ENCODE measurements at places on chromosomes 11 and 22.

DNA sequence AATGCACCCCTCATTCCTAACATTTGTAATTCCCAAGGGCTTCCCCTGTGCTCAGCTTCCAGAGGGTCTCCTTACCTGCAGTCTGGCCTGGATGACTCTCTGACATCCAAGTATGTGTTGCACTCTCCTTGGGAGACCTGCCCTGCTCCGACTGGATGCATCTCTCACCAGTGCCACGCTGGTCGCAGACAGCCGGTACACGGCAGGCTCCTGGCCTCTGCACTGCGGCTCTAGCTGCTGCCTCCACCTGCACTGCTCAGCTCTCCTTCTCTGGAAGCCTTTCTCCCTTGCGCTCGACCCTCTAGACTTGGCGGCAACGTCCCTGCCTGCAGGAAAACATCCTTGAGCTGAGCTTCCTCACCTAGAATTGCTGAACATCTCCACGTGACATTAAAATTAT lies 685.9 kb downstream of the BRD1 start:
- H3K27ac ChIP-seq = no peak overlapping the region
- H3K36me3 ChIP-seq = no peaks in the 10 kb centered on the region
- no peak overlapping the region for H3K4me3 ChIP-seq
- no peak for DNase-seq
- H3K27me3 ChIP-seq = no peaks in the 10 kb centered on the region

DNA sequence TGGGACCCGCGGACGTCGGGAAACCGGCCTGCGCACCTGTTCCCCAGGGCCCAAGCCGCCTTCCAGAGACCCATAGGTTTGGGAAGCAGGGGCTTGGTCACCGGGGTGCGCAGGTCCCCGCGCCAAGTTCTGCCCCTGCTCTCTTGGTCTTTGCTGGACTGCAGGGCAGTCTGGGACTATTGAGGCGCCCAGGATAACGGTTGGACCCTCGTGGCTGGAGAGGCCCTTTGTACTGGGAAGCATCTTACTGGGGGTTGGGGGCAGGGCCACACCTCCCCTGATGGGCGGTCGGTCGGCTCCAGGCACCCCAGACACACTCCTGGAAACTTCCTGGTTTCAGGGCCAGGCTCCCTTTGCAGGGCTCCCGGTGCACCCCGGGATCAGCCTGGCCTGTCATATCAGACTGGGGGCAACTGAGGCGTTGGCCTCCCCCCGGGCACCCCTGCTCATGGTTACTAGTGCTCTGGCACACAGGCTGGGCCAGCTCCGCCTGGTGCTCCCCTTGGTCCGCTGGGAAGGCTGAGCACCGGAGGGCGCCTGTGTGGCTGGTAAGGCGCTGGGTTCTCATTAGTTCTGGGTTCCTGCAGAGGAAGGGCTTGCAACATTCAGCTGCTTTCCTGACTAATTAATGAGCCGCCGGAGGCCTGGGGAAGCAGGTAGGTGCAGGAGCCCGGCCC lies 1250.5 kb downstream of the BRD1 start:
- DNase-seq = no peak
- H3K27ac ChIP-seq = no peak overlapping the region
- H3K27me3 ChIP-seq = peaks cover 12% of the 10 kb centered on the region
- H3K4me1 ChIP-seq = no peaks in the 10 kb centered on the region
- no peak overlapping the region for H3K4me3 ChIP-seq

GRCh38 chr11:1760351-1761109 lies 3.2 kb downstream of the CTSD start:
- peaks cover 18% of the 10 kb centered on the region for H3K36me3 ChIP-seq
- H3K27me3 ChIP-seq = no peaks in the 10 kb centered on the region
- no peak overlapping the region for H3K4me3 ChIP-seq

- H3K4me1 ChIP-seq = peaks cover 16% of the 10 kb centered on the region
- no peaks in the 10 kb centered on the region for H3K36me3 ChIP-seq
- DNase-seq = no peak
- no peaks in the 10 kb centered on the region for H3K27me3 ChIP-seq
- H3K27ac ChIP-seq = no peak overlapping the region
Observed at GRCh38 chr22:47168441-47168840, 406.0 kb downstream of the TBC1D22A start.

- no peaks in the 10 kb centered on the region for H3K36me3 ChIP-seq
- no peaks in the 10 kb centered on the region for H3K4me1 ChIP-seq
- H3K27ac ChIP-seq = no peak overlapping the region
- no peak for DNase-seq
- no peaks in the 10 kb centered on the region for H3K27me3 ChIP-seq
Observed at GRCh38 chr11:132886335-132886734, 646.0 kb downstream of the OPCML start.

DNA sequence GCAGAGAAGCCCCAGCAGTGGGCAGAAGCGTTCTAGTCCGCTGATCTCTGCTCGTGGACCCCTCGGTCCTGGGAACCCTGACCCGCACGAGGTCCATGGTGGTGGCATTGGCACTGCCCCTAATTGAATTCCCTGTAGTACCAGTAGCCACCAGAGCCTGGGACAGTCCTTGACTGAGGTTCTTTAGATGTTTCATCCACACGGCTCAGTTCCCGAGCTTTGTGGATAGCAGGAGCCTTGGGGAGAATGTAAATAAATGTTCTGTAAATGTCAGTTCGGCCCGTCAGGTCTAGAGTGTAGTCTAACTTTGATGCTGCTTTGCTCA lies 39.4 kb upstream of the SEPTIN5 start:
- H3K4me1 ChIP-seq = no peaks in the 10 kb centered on the region
- H3K27me3 ChIP-seq = peaks cover 2% of the 10 kb centered on the region
- no peak for DNase-seq
- H3K4me3 ChIP-seq = no peak overlapping the region
- H3K36me3 ChIP-seq = no peaks in the 10 kb centered on the region

- no peak overlapping the region for H3K27ac ChIP-seq
- no peaks in the 10 kb centered on the region for H3K4me1 ChIP-seq
- no peaks in the 10 kb centered on the region for H3K36me3 ChIP-seq
- H3K4me3 ChIP-seq = no peak overlapping the region
- no peak for DNase-seq
Observed at GRCh38 chr11:4074266-4074665, 20.3 kb upstream of the RRM1 start.

DNA sequence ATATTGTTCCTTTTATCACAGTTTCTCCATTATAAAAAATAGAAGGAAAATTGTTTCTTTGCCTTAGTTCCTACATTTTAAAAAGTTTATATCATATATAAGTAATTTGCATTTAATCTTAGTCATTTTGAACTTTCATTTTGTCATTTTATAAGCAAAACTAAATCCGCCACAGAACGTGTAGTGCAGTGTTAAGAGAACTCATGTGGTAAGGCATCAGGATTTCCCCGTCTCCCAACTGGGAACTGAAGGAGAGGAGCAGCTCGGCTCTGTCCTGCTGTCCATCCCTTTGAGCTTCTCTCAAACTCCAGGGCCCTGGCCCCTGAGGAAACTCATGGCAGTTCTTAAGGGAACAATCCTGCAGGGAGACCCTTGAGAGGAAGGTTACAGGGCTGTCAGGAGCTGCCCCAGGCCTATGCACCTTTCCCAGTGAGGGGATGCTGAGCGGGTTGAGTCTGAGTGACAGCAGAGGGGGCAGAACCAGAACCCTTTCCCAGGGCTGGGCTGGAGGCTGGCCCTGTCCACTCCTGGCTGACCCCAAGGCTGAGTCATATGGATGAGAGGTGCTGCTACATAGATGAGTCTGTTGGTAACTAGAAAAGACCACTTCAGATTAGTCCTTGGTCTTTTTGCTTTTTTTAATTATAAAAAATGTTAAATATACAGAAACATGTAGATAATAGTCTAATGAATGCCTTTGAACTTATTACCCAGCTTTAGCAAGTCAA lies 333.1 kb downstream of the TBC1D22A start:
- H3K27me3 ChIP-seq = no peaks in the 10 kb centered on the region
- no peak for DNase-seq
- H3K27ac ChIP-seq = no peak overlapping the region
- H3K4me3 ChIP-seq = no peak overlapping the region
- peaks cover 8% of the 10 kb centered on the region for H3K4me1 ChIP-seq

DNA sequence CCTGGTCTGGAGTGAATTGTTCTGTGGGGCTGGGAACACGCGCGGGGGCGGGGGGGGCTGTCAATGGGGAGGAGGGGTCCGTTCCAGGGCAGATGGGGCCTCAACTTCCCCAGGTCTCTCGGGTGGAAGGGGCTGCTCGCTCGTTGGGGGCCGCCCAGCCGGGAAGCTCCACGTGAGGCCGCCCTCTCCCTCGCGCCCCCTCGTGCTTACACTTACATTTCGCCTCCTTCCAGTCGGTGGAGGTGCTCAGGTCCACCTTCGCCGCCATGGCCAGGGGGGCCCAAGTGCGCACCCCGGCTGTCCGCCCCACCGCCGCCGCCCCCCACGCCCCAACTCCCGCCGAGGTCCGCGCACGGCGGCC lies 452 bp downstream of the MACROD1 start:
- H3K4me1 ChIP-seq = peaks cover 7% of the 10 kb centered on the region
- no peaks in the 10 kb centered on the region for H3K36me3 ChIP-seq
- no peaks in the 10 kb centered on the region for H3K27me3 ChIP-seq
- peak overlapping the region; percentile 25 for H3K4me3 ChIP-seq

DNA sequence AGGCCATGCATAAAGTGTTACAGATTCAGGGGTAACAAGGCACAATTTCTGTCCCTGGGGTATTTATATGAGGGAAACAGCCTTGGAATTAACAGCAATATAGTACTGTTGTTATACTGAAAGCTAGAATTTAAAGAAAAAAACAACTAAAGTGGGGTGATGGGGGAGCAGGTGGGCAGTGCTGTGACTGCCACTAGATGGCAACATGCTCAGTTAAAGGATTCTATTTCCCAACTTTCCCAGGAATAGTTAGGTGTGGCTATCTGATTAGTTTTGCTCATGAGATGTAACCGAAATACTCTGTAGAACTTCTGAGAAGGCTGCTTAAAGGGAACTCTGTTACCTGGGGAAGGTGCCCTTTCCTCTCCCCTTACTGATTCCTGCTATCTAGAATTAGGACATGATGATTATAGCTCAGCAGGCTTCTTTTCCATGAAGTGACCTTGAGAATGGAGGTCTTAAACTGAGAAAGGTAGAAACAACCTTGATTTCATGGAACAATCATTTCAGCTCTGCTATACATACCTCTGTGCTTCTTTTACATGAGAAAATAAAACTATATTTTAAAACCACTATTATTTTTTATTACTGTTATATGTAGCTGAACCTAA lies 102.6 kb downstream of the RELT start:
- DNase-seq = peak; percentile 59
- no peak overlapping the region for H3K27ac ChIP-seq
- H3K36me3 ChIP-seq = no peaks in the 10 kb centered on the region
- no peaks in the 10 kb centered on the region for H3K4me1 ChIP-seq
- H3K27me3 ChIP-seq = no peaks in the 10 kb centered on the region

GRCh38 chr11:123143476-123143875 lies 51.6 kb downstream of the CLMP start:
- no peaks in the 10 kb centered on the region for H3K4me1 ChIP-seq
- H3K27me3 ChIP-seq = no peaks in the 10 kb centered on the region
- H3K4me3 ChIP-seq = no peak overlapping the region
- no peaks in the 10 kb centered on the region for H3K36me3 ChIP-seq
- no peak overlapping the region for H3K27ac ChIP-seq

GRCh38 chr11:61020551-61021235 lies 49.2 kb downstream of the CD6 start:
- no peaks in the 10 kb centered on the region for H3K36me3 ChIP-seq
- no peaks in the 10 kb centered on the region for H3K4me1 ChIP-seq
- peaks cover 5% of the 10 kb centered on the region for H3K27me3 ChIP-seq
- H3K4me3 ChIP-seq = no peak overlapping the region
- DNase-seq = no peak
- H3K27ac ChIP-seq = no peak overlapping the region

DNA sequence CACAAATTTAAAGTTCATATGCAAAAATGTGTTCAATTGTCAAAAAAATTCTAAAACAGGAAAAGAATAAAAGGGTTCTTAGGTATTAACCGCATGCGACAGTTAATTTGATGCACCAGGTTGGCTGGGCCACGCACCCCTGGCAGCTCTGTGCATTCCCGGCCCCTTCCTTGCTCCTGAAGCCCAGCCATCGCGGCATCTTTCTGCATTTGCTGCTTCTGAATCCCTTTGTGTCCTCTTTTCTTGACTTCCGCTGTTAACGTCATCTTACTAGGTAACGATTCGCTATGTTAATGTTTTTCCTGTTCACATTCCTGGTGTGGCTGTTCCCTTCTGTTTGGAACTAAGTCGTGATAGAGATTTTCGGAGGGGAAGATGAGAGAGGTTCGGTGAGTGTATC lies 7.9 kb upstream of the KLHDC7B start:
- H3K36me3 ChIP-seq = no peaks in the 10 kb centered on the region
- H3K4me1 ChIP-seq = no peaks in the 10 kb centered on the region

- H3K36me3 ChIP-seq = no peaks in the 10 kb centered on the region
- no peaks in the 10 kb centered on the region for H3K27me3 ChIP-seq
- no peak overlapping the region for H3K4me3 ChIP-seq
Observed at GRCh38 chr22:19579115-19579811, 55.1 kb upstream of the CLDN5 start.

GRCh38 chr11:16945671-16946469 lies 68.3 kb downstream of the PLEKHA7 start:
- H3K4me3 ChIP-seq = no peak overlapping the region
- H3K27ac ChIP-seq = no peak overlapping the region
- DNase-seq = peak; percentile 34
- no peaks in the 10 kb centered on the region for H3K4me1 ChIP-seq
- no peaks in the 10 kb centered on the region for H3K36me3 ChIP-seq
- H3K27me3 ChIP-seq = no peaks in the 10 kb centered on the region

GRCh38 chr11:19890308-19890707 lies 177.7 kb downstream of the NAV2 start:
- H3K27ac ChIP-seq = no peak overlapping the region
- H3K36me3 ChIP-seq = peaks cover 3% of the 10 kb centered on the region
- peak; percentile 37 for DNase-seq
- no peaks in the 10 kb centered on the region for H3K27me3 ChIP-seq
- no peak overlapping the region for H3K4me3 ChIP-seq

DNA sequence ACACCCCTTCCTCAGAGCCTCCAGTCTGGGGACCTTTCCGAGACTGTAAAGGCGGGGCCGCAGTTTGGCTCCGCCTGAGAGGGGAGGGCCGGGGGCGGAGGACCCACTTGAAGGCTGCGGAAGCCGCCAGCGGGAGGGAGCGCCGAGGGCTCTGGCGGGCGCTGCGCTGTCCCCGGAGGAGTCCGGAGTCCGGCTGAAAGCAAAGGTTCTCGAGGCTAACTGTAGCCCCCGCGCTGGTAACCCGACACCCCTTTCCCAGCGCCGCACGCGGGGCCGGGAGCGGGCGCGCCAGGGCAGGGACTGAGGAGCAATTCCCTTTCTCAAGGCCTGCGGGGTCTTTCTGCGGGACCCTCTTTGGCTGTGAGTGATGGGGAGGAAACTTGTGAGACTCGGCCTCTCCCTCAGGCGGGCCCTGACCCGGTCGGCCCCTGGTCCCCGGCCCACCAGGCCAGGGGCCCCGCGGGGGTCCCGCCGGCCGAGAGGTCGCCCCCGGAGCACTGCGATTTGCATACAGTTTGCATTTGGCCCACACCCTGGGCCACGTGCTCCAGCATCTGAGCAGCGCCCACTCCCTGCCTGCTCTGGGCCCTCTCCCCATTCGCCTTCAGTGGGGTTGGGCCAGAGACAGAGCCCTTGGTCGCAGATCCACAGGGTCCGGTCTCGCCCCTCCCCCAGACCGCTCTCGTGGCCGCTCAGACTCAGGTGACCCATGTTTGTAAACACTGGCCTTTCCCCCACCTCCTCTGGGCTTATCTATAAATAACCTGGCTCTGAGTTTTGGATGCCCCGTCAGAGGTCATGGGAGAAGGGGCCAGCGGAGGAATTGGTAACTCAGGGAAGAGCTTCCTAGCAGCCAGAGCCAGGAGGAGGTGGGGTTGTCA lies 519 bp upstream of the ART5 start:
- DNase-seq = peak; percentile 87
- H3K36me3 ChIP-seq = no peaks in the 10 kb centered on the region
- peaks cover 4% of the 10 kb centered on the region for H3K27me3 ChIP-seq
- peak overlapping the region; percentile 26 for H3K4me3 ChIP-seq
- H3K4me1 ChIP-seq = peaks cover 5% of the 10 kb centered on the region
- no peak overlapping the region for H3K27ac ChIP-seq

All from endothelial cell of umbilical vein (primary cell).